Astrocyte of the cerebellum (primary cell): ENCODE measurements at places on chromosomes 4 and X.

DNA sequence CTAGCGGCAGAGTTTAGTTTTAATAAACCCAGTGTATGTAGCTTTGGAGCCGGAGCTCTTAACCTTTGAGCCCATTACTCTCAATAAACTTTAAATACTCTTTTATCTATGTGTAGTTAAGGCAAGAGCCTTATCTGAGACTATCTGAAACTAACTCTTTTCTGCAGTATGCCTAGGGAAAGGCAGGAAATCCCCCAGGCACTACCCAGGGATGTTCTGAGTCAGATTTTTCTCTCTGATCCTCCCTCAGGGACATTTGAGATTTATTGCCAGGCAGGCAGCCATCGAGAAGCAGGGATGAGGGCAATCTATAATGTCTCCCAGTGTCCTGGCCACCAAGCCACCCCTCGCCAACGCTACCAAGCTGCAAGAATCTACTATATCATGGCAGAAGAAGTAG lies 39.1 kb downstream of the HEPH start:
- no peak for DNase-seq

- DNase-seq = no peak
Observed at GRCh38 chrX:121161501-121161933, 114.1 kb downstream of the GLUD2 start.

DNA sequence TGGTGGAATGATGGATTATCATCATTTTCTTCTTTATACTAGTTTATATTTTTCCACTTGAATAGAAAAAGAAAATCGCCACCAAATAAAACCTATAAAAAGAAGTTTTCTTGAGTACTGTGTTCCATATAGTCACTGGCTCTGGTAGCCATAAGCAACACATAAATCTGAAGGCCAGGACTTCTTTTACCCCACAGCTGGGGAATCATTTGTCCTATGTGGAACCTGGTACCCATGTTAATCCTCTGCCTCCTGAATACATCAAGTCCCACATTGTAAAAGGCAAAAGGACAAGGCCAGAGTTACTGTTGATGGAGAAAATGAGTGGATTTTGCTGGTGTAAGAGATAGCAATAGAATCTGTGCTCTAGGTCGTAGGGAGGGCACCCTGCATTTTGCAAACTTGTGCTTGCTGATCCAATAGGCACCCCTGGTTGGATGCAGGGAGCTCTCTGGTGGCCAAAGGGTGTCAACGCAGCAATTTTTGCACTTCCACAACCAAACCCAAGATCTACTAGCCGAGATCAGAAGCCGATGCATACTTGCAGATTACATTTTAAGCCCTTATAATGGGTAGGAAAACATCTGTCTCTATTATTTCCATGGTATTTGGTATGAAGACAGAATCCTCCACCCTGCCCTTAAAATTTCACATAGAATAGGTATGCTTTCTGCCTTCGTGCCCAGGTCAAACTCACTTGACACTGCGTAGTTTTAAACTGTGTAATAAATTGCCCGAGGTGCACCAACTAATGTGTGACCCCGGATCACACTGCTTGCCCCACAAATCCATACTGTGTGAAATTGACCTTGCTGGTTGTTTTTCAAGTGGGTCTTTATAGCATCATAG lies 146.2 kb upstream of the SCML1 start:
- DNase-seq = peak; percentile 57

DNA sequence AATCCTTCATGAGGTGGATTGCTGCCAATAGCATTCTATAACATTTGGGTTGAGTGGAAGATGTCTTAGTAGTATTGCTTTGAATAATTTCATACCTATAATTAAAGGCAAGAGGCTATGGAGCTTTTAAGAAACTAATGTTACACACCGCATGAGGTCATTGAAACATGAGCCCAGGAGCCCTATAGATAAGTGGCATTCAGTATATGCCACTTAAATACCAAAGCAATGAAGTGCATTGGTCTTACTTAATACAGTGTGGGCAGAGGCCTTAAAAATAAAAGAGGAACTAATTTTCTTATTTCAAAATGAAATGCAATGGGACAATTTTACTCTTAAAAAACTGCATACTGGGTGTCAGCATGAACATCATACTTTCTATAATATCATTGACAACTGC lies 47.5 kb downstream of the SPATA18 start:
- DNase-seq = no peak

DNA sequence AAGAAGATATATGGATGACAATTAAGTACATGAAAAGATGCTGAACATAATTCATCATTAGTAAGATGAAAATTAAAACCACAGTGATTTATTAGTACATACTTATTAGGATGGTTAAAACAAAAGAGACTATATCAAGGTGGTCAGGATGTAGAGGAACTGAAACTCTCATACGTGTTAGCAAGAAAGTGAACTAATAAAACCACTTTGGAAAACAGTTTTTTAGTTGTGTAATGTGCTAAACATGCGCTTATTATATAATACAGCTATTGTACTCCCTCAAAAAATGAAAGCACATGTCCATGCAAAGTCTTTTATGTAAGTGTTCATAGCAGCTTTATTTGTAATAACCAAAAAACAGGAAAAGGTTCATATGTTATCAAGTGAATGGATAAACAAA lies 89.9 kb upstream of the KCTD8 start:
- no peak for DNase-seq

- DNase-seq = no peak
Observed at GRCh38 chr4:126268106-126268505, 953.4 kb downstream of the FAT4 start.

DNA sequence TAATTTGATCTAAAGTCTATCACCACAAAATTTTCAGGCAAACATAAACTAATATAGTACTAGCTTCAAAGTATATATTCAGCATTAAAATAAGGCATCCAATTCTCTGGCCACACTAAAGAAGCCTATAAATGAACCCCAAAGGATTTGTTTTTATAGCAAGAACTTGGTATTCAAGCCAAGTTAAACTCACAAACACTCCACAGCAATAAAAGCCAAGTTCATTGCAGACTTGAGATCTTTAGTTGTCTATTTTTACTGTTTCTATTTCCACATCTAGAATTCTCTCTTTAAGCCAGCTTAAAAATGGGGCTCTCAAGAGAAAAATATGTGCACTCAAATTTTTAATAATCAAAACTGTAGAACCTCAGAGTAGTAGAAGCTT lies 51.1 kb downstream of the WDFY3 start:
- DNase-seq = no peak

- DNase-seq = no peak
Observed at GRCh38 chr4:111807576-111807975, 337.7 kb upstream of the FAM241A start.

- peak; percentile 55 for DNase-seq
Observed at GRCh38 chr4:53706422-53707032, 115.2 kb upstream of the LNX1 start.

DNA sequence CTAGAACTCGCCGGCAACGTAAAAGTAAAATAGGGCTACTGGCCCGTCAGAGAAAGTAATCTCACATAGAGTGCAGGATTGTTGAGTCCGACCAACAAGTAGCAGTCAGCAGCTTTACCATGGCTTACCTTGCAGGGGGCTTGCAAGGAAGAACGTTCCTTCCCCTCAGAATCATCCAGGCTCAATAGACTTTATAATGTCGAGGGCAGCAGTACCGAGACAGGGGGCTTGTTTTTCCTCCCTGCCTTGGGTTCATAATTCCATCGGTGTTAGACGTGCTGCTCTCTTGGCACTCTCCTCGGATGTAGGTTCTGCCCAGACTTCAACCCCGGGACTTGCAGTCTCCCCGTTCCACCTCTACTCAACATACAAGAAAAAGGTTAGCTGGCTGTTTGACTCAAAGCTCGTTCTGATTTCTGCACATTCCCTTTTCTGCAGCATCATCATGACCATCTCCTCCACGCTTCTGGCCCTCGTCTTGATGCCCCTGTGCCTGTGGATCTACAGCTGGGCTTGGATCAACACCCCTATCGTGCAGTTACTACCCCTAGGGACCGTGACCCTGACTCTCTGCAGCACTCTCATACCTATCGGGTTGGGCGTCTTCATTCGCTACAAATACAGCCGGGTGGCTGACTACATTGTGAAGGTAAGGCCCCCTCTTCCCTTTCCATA lies 1.5 kb downstream of the SLC10A4 start:
- no peak for DNase-seq

DNA sequence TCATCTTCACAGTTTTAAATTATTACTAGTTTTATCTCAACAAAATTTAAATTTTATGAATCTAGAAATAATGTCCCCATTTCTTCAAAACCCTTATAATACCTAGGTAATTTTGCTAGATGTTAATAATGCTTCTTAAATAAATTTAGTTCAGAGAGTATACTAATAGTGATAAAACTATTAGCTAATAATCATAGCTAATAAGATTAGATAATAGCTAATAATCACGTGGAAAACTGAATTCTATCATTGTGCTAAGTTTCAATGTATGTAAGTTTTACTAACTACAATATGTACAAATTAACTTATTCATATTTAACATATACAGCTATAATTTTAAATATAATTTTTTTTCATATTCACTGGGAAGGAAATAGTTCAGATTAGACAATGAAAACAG lies 10.2 kb downstream of the ANKRD17 start:
- no peak for DNase-seq

GRCh38 chr4:60724623-60725022 lies 475.5 kb upstream of the ADGRL3 start:
- DNase-seq = peak; percentile 71

- DNase-seq = no peak
Observed at GRCh38 chr4:146098397-146098796, 77.1 kb upstream of the LSM6 start.

GRCh38 chr4:17812801-17813200 lies 2.0 kb downstream of the NCAPG start:
- DNase-seq = no peak

GRCh38 chrX:155148724-155149537 lies 67.3 kb upstream of the VBP1 start:
- no peak for DNase-seq

- DNase-seq = no peak
Observed at GRCh38 chrX:107704181-107704580, 71.4 kb downstream of the TSC22D3 start.

GRCh38 chr4:79540143-79540542 lies 132.1 kb upstream of the GK2 start:
- DNase-seq = no peak

DNA sequence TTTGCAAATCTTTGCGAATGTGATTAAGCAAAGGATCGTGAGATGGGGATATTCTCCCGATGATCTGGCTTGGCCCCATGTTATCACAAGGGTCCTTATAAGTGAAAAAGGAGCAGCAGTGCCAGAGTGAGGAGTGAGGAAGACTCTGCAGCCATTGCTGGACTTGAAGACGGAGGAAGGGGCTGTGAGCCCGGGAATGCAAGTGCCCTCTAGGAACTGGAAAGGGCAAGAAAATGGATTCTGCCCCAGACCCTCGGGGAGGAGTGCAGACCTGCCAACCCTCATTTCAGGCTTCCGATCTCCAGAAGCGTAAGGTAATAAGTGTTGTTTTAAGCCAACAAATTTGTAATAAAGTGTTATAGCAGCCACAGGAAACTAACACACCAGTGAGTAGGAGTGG lies 76.3 kb downstream of the EVC start:
- no peak for DNase-seq

GRCh38 chr4:43709443-43709842 lies 739.2 kb downstream of the KCTD8 start:
- no peak for DNase-seq

DNA sequence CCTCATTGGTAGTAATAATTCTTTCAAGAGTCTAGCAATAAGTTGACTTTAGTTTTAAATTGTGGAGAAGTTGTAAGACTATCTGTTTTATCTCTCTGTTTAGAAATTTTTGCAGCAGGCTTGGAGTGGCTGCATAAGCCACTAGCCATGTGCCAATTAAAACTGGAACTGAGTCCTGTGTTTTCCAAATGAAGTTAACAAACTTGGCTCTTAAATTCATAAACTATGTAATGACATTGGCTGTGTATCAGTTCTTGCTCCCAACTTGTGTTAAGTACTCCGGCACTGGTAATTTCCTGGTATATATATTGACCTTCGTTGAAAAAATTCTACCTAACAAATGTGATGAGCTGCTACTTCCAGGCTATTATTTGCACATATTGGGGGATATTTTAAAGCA lies 420.4 kb downstream of the GBA3 start:
- no peak for DNase-seq

DNA sequence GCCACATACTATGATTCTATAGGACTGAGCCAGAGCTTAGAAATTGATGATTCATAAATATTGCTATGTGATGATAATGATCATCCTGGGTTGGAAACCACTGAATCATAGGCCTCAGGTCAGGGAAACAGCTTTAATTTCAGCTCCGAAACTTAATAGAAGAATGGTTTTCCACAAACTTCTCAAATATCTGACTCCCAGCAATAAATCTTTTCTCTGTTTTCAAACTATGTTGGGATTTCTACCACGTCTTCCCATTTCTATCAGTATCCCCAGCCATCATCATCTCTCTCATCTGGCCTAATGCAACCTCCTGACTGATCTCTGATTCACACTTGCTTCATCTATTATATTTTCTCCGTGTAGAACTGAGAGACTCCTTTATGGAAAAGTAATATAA lies 521.8 kb upstream of the AGA start:
- no peak for DNase-seq

DNA sequence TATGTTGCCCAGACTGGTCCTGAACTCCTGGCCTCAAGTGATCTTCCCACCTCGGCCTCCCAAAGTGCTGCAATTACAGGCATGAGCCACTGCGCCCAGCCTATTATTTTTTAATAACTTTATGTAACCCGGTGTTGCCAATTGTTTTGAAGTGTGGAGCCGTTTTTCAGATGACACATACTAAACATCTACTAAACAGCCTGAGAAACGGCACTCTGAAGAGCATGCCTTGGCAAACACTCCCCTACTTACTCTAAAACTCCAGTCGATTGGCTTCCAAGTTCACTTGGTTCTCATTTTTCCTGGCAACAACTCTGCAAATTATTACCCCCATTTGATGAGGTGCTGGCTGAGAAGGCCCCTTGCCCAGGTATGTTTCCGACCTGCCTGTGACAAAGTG lies 131.1 kb downstream of the GPR143 start:
- no peak for DNase-seq

DNA sequence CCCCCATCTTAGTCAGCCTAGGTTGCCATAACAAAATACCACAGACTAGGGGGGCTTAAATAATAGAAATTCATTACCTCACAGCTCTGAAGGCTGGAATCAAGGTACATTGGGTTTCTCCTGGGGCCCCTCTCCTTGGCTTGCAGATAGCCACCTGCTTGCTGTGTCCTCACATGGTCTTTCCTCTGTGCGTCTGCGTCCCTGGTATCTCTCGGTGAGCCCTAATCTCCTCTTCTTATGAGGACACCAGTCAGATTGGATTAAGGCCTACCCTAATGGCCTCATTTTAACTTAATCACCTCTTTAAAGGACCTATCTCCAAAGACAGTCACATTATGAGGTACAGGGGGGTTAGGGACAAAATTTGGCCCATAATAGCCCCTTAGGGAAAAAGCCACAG lies 98.0 kb downstream of the SH3KBP1 start:
- DNase-seq = no peak

DNA sequence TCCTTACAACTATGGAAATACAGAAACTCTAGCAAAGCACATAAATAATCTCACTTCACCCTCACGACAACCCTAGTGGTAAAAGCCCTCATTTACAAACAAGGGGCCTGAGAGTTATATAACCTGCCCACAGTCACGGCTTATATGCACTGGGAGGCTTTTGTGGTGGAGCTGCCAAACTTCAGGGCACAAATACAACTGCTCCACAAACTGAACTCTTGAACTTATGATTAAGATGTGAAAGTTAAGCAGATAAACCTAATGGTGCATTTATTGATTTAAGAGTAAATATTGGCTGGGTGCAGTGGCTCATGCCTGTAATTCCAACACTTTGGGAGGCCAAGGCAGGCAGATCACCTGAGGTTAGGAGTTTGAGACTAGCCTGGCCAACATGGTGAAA lies 19.0 kb downstream of the SLC2A9 start:
- no peak for DNase-seq
